ENCODE measurements at places on chromosomes 2 and 18. TPM values are rescaled to one million over a fixed set of nuclear protein-coding genes. Genes with fewer than 3 reads are reported as not detected.

GCG gene
- polyA plus RNA-seq = not detected

SIX3 gene
- polyA plus RNA-seq = not detected

OSR1 gene
- polyA plus RNA-seq = 0.14 TPM

ANKAR gene
- polyA plus RNA-seq = 1.4 TPM

RNU2-63P gene
- polyA plus RNA-seq = 2.4 TPM

APCDD1 gene
- polyA plus RNA-seq = 8.5 TPM

SMAD7 gene
- polyA plus RNA-seq = 12.2 TPM

COL3A1 gene
- 0.03 TPM for polyA plus RNA-seq

CRYBA2 gene
- polyA plus RNA-seq = not detected

RAB17 gene
- 3.7 TPM for polyA plus RNA-seq

PSMA8 gene
- not detected for polyA plus RNA-seq

VIL1 gene
- polyA plus RNA-seq = not detected

RSAD2 gene
- polyA plus RNA-seq = 2.2 TPM

OTOS gene
- polyA plus RNA-seq = not detected

PSMD1 gene
- 198 TPM for polyA plus RNA-seq

UGT1A4 gene
- 2.4 TPM for polyA plus RNA-seq

EML6 gene
- polyA plus RNA-seq = 0.96 TPM

- DNase-seq = no peak
Observed at GRCh38 chr2:150296770-150297546, 190.5 kb downstream of the RND3 start.

DNA sequence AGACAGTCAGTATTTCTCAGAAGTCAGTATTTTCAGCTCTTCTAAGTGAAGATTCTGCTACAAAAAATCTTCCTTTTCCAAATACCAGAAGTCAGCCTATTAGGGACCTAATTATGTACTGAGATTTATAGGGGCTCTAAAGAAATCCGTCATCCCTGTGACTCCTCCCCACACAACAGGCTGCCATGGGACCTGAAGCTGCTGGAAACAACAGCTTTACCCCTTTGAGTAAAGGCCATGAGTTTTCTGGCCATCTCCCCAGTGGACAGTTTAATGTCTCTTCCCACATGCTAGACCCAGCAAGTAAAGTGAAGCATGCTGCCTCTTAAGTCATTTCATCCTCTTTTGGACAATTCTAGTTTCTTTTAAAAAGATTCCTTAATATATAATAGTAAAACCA, 255.7 kb upstream of the ACVR2A start:
- no peak for DNase-seq

GRCh38 chr2:230809015-230809414, 55.7 kb upstream of the ITM2C start:
- DNase-seq = no peak

DNA sequence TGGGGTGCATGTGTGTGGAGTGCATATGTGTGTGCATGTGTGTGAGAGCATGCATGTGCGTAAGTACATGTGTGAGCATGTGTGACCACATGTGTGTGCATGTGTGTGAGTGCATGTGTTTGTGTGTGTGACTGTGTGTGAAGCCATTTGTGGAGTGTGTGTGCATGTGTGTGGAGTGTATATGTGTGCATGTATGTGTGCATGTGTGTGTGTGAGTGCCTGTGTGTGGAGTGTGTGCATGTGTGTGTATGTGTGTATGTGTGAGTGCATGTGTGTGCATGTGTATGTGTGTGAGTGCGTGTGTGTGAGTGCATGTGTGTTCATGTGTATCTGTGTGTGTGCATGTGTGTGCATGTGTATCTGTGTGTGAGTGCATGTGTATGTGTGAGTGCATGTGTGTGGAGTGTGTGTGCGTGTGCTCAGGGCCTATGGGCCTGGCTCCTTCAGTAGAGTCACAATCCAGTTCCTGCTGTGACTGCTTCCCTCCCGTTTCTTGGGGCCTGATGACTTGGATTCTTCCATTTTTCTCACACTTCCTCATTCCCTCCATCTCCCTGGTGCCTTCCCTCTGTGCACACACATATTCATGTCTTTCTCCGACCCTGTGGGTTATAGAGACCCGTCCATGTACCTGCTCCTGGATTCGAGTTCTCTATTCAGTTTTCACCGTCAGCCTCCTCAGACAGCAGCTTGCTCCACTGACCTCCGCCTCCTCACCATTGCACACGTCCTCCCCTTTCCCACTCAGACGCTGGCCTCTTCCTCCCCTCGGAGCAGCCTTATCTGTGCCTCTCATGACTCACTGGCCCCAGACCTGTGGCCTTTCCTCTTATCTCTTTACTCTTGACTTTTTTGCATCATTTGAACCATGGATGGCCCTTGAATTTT, 25.2 kb downstream of the TOGARAM2 start:
- no peak for DNase-seq

GRCh38 chr18:72674710-72675109, 130.6 kb upstream of the CBLN2 start:
- no peak for DNase-seq

DNA sequence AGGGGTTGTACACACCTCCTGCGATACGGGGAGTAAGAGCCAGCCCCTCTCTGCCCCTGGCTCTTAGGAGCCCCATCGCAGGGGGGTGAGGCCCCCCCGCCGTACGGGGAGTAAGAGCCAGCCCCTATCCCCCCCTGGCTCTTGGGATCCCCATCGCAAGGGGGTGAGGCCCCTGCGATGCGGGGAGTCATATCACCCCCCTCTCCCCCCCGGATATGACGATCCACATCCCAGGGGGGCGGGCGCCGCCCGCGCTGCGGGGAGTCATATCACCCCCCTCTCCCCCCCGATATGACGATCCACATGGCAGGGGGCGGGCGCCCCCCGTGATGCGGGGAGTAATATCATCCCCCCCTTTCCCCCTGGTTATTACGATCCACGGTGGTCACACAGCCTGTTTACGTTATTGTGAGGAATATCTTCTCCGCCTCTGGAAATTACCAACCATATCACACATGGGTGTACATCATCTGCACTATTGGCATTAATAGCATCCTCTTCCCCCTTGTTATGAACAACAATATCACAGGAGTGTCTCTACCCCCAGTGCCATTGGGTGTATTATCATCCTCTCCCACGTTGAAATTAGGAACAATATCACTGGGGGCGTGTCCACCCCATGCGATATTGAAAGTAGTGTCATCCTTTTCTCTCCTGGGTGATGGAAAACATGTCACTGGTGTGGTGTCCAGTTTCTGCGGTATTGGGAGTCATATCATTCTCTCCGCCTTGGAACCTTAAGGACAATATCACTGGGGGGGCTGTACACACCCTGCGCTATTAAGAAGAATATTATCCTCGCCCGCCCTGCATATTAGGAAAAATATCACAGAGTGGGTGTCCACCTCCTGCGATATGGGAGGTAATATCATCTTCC, 24.7 kb upstream of the NAGK start:
- no peak for DNase-seq

GRCh38 chr2:130300970-130301348, 41.7 kb upstream of the IMP4 start:
- no peak for DNase-seq

DNA sequence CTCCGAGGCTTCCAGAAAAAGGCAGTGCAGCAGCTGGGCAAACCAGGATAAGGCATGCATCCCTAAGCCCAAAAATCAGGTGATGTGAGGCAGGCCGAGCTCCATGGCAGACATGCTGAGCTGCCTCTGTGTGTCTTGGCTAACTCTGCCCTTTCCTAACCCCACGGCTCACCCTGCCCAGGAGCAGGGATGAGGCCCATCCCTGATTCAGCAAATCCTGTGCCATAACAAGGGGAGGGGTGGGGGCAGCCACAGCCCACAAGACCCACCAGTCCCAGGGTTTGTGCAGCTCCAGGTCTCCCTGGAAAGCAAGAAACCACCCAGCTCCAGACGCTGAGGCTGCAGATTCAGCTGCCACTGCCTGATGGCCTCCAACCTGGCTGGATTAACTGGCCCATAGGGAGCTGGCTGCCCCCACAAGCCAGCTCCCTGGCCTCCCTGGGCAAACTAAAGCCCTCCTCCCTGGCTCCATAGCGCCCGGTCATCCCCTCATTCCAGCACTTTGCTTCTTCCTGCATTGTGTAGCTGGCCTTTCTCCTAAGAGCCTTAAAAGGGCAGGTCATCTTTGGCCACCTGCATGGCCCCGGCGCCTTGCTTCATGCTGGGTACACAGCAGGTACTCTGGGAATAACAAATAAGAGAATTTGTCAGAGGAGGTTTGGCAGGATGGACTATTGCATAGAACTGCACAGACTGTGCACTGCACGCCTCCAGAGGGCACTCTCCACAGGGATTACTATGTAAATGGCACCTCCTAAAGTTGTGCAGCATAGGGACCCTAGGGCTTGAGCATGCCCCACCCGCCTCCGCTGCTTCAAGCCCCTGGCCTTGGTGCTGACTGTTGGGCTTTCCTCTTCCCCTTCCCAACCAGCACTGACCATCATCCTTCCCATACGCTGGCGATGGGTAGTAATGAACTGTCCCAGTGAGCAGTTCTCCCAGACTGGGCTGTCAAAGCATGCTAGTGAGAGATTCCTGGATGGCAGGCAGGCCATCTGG, 10.7 kb downstream of the STEAP3 start:
- DNase-seq = no peak

- no peak for DNase-seq
Observed at GRCh38 chr2:74100254-74101216, 47.2 kb downstream of the BOLA3 start.

DNA sequence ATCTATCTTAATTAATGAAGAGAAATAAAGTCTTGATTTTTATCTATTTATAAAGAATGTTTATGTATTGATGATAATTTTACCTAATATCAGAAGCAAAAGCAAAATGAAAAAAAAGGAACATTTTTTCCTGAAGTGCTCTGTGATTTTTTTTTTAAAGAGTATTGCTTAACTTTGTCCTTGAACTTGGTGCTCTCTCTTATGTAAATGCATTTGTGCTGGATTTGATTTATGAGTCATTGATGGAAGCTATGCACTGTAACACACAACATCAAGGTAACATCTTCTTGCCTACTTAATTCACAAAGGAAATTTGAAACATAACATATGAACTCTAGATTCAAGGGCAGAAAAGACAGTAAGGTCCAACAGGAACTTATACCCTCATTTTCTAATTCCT, 312.9 kb upstream of the CDH19 start:
- no peak for DNase-seq

- DNase-seq = no peak
Observed at GRCh38 chr2:241882091-241882625, 12.6 kb downstream of the RTP5 start.

GRCh38 chr2:85401844-85402243, 8.3 kb downstream of the CAPG start:
- no peak for DNase-seq

DNA sequence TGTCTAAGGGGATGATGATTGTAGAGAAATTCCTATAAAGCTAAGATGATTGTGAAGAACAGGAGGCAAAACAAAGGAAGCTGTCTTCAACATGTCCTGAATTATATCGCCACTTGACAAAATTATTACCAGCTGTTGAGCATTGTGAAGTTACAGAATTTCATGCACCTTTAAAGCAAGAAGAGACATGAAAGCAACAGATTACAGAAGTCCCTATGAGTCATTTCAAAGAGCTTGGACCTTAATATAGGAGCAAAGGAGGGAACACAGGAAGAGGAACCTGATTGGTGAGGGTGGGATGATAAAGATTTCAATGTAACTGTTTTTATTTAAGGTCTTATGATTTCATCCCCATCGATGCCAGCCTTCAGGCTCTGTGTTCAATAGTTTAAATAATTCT, 526.9 kb upstream of the HNMT start:
- no peak for DNase-seq

DNA sequence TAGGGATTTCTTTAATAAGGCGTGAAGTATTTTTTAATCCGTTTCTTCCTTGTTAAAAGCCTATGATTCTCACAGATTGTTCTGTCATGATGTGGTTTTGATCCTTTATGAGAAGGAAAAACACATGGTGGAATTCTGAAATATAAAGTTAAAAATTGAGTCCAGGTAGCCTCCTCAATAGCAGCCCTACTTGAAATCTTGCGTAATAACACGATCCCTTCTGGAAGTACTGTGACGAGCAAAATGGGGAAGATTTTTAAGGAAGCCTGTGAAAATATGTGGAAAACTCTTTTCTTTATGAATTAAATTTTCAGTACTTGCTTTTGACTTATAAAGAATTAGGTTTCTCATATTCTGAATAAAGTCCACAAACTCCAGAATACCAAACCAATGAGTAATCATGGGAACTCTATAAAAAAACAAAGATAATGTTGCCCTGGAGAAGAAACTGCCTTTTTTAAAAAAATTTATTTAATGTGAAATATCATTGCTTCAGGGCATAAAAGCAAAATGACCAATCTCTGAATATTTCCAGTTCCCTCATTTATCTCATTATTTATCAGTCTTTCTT, 476.4 kb upstream of the ZEB2 start:
- DNase-seq = no peak

DNA sequence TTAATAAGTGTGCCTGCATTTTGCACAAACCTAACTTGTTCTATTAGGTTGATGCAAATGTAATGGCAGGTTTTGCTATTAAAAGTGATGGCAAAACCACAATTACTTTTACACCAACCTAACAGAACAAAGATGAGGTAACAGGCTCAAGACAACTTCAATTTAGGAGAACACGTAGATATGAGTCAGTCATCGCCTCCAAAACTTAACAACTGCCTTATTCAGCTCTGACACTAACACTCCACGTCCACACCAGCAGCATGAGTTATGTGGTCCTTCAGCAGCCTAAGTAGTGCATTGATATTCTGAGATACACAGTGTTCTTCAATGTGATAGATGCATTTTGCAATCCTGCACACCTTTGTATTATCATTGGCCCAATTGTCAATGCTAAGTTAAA, 1175.1 kb upstream of the ACVR2A start:
- DNase-seq = no peak

DNA sequence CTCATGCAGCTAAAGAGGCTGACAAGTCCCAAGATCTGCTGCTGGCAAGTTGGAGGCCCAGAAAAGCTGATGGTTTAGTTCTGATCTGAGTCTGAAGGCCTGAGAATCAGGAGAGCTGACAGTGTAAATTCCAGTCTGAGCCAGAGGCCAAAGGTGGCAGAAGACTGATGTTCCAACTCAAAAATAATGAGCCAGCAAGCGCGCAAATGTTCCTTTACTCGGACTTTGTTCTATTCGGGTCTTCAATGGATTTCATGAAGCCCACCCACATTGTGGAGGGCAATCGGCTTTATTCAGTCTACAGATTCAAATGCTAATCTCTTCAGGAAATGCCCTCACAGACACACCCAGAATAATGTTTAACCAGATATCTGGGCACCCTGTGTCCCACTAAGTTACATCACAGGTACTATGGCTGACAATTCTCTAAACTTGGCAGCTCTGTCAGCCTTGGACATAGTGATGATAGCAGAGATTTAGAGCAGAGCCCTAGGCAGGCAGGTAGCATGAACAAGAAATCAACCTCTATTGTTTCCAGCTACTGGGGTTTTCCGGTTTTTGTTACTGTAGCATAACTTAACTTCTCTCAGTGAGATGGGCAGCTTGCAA, 318.5 kb downstream of the HRH4 start:
- DNase-seq = no peak

- DNase-seq = no peak
Observed at GRCh38 chr2:100978582-100979191, 23.4 kb upstream of the RPL31 start.

GRCh38 chr18:22952525-22952924, 19.4 kb downstream of the RBBP8 start:
- no peak for DNase-seq

GRCh38 chr2:437756-438393, 150.0 kb upstream of the ALKAL2 start:
- DNase-seq = no peak

All from keratinocyte (primary cell).